Stimulated activated CD8-positive, alpha-beta memory T cell treated with anti-CD3 and anti-CD28 coated beads, Interleukin-4, amount 100 ng/mL, for 4 hours (primary cell): ENCODE measurements at places on chromosomes 7 and 10.

GRCh38 chr7:34840176-34840785 lies 182.3 kb downstream of the NPSR1 start:
- no peak for DNase-seq

GRCh38 chr7:128378637-128379036 lies 17.1 kb upstream of the PRRT4 start:
- no peak for DNase-seq

DNA sequence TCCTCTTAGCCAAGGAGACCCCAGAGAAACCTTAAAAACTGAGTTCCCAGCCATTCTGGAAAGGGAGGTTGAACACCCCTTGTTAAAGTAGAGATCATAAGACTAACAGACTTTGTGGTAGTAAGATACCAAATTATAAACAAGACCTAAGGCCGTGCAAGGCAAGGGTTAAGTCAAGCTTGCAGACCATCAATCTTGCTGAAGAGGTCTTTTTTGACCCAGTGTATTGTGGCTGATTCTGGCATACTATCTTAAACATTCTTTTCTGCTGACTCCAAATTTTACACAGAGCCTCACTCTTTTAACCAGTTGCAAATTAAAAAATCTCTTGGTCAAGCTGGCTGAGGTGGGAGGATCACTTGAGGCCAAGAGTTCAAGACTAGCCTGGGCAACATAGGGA lies 1.2 kb upstream of the TBRG4 start:
- DNase-seq: no peak

DNA sequence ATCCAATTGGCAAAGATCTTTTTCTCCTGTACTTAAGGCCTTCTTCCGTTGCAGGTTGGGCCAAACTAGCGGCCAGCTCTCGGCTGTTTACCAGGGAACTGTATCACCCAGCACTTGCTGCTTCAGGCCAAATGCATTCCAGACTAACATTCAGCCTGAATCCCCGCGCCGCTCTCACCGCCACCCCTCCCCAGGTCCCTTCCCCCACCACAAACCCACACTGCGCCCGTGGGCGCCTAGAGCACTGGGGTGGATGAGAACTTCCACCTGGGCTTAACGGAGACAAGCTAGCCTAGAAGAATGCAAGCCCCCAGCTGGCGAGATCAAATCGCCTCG lies 676 bp downstream of the TCAF1 start:
- no peak for DNase-seq

DNA sequence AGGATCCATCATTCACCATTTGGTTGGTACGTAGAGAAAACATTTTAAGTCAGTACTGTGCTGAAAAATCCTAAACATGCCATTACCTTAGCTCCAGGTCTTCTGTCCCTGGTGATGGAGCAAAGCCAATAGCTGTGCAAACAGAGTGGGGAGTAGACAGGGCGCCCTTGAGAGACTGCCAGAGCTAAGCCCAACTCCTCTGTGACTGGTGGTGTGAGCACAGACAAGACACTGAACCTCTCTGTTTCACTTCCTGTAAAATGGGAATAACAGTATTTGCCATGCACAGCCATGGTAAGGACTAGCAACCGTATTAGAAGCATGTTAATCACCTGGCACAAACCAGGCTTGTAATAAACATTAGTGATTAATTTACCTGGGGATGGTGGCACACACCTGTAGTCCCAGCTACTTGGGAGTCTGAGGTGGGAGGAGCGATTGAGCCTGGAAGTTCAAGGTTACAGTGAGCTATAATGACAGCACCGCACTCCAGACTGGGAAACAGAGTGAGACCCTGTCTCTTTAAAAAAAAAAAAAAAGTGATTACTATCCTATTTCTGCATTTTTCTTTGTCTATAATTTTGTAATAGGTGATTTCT lies 28.7 kb downstream of the LYZL1 start:
- DNase-seq: no peak

DNA sequence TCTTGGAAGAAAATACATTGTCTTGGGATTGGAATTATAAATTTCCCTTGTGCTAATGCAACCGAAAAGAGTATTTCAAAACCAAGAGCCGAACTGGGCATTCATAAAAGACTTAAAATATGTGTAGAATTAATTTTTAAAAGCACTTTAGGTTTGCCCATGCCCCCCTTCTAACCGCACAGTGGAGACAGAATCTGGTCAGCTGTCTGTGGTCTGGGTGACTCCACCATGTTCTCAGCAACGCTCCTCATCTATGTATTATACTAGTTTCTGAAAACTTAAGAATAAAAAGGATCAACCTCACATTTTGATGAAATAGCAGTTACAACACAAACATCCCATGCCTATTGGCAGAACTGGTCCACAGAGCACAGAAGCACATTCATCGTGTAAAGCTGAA lies 192.6 kb upstream of the C7orf33 start:
- no peak for DNase-seq

- no peak for DNase-seq
Measured at GRCh38 chr10:16583382-16583781, 61.7 kb upstream of the C1QL3 start.

DNA sequence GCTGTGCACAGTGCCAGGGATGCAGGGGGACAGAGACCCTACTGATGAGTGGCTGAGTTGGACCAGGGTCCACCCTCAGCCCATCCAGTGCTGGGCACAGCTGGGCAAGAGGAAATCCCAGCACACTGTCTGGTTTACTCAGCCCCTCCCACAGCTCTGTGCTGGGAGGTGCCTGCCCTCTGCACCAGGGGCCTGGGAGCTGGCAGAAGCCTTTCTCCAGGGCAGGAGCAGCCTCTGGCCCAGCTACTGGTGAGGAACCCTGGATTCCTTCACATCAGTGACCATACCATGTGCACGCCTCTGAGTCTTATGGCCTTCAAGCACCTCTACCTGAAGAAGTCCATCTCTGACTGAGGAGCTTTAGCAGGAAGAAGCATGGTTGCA lies 25.9 kb upstream of the C10orf71 start:
- no peak for DNase-seq

DNA sequence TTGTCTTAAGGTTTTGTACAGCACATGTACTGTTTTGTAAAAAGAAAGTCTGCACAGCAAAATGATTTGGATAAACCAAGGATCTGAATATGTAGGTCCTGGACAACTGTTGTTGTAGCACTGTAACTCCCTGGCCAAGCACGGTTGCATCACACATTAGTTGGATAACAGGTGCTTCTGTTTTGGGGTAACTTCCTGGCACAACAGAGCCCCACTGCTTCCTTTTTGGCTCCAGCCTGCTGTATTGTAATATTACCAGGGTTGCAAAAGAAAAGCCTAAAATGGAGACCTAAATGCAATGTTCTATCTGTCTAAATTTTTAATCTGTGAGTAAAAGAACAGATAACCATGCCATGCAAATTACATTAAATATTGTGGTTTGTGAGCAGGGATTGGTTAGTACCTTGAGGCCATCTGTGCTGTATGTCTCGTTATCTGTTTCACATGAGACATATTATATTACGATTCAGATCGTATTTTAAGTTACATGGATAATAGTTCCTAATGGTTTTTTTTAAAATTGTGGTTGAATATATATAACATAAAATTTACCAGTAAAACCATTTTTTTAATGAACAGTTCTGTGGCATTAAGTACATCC lies 27.5 kb upstream of the WAC start:
- no peak for DNase-seq

DNA sequence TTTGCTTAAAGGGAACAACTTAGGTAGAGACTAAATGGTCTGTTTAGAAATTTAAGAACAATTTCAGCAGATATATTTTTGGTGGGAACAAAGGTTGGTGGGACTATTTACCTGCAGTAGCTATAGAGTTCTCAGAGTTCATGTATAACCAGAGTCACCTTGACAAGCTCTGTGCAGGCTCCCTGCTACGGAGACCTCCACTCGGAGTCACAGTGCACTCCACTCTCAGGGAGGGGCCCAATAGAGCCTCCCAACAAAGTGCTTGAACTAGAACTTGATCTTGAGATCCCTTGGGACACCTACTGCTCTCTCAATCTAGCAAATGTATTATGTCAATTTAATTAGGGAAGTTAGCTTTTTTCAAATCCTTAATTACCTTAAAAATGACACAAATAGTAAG lies 2.3 kb downstream of the MYPN start:
- no peak for DNase-seq

- DNase-seq: no peak
Measured at GRCh38 chr7:2791390-2791789, 52.7 kb downstream of the GNA12 start.

- DNase-seq: no peak
Measured at GRCh38 chr10:5949009-5949759, 28.2 kb downstream of the IL15RA start.

GRCh38 chr7:137080516-137081203 lies 212.2 kb downstream of the CHRM2 start:
- no peak for DNase-seq

DNA sequence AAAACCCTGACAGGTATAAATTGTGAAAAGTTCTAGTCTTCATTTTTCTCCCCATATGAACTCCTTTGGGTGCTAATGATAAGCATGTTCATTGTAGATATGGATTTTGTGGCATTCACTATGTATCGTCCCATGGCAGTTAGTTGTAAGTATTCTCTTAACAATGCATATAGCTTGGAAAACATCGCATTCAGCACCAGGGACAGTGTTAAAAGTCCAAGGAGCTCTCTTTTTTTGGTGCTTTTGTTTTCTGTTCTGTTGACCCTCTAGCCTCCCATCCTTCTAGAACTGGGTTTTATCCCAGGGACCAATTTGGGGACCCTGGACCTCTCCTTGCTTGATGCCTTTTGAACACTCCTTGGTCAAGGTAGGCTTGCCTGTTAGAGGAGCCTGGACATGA lies 37.7 kb downstream of the INSYN2A start:
- DNase-seq: no peak

- no peak for DNase-seq
Measured at GRCh38 chr10:117016266-117016665, 11.3 kb upstream of the SHTN1 start.

DNA sequence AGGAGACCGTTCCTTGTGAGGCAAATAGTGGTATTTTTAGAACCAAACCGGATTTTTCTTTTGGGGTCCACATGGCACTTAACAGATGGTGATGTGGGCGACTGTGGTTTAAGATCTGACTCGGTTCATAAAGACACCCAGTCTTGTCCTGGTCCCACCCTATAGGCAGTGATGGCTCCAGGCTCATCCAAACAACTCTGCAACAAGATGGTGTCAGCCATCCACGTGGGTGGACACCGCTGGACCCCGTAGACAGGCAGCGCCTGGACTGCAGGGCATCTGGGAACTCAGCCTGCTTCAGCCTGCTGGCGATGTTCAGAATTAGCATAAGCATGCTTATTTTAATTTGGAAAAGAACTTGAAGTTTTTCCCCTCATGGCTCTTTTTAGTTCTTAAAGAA lies 258.4 kb upstream of the FZD1 start:
- no peak for DNase-seq

DNA sequence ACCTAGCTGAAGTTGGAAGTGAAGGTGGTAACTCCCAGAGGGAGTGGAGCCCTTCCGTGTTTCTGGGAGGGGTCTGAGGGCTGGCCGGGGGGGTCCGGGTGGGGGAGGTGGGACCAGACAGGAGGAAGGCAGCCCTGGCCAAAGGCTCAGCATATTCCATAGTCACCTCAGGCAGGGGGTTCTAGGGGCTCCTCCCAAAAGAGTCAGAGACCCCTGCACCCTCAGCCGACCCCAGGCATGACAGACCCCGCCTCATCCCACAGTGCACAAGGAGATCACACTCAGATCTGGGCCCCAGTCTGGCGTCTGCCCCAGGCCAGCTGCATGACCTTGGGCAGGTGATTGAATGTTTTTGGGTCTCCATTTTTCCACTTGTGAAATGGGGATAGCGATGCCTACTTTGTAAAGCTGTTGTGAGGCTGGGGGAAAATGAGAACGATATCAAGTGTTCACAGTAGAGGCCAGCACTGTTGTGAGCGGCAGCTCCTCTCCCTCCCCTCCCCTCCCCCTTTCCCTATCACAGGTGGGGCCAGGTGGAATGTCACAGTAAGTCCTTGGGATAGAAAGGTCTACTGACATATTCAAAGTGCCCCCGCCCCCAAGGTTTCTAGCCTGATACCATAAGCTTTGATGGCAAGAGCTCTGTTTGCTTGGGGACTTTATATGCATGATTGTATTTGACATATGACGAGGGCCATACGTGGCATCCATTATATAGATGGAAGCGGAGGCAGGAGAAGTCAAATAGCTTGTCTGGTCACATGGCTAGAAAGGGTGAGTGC lies 33.3 kb downstream of the DNAJB12 start:
- no peak for DNase-seq
